Activated CD4-positive, alpha-beta T cell treated with anti-CD3 and anti-CD28 coated beads for 36 hours (primary cell): ENCODE measurements at places on chromosomes 5 and 9. TPM values are rescaled to one million over a fixed set of nuclear protein-coding genes. Genes with fewer than 3 reads are reported as not detected.
A peak's percentile ranks its signal among the peaks of the same experiment; 100 is the strongest.

DNA sequence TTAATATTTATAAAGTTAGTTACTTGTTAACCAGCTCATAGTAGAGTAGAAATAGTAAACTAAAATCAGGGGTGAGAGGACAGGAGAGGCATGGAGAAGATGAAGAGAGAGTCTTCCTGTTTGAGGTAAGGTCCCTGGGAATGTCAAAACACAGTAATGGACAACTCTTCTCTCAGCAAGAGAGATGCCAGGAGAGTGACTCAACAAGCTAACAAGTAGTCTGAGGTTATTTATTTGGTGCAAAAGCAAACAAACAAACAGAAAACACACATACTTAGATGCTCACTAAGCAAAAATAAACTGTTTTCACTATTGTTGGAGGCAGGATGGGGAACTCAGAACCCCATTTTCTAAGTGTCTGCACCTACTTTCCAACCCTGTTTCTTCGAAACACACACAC is 333.2 kb upstream of the RFX3 start:
- no peak for DNase-seq

DNA sequence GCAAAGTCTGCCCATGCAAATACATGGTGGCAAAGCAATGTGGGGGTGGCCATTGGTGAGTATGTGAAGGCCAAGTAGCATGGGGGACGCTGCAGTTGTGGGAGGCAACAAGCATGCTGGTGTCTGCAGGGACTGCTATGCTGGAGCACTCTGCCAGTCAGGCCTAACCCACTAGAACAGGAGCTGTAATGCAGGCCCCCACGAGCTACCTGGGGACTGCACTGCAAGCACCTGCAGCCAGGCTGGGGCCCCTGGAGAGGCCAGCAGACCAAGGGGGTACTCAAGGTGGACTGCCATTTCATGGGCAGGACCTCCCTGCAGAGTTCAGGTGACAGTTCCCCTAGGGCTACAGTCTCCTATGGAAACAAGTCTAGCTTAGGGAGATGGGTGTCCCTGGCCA is 183.8 kb upstream of the PDE4D start:
- no peak for DNase-seq

DNA sequence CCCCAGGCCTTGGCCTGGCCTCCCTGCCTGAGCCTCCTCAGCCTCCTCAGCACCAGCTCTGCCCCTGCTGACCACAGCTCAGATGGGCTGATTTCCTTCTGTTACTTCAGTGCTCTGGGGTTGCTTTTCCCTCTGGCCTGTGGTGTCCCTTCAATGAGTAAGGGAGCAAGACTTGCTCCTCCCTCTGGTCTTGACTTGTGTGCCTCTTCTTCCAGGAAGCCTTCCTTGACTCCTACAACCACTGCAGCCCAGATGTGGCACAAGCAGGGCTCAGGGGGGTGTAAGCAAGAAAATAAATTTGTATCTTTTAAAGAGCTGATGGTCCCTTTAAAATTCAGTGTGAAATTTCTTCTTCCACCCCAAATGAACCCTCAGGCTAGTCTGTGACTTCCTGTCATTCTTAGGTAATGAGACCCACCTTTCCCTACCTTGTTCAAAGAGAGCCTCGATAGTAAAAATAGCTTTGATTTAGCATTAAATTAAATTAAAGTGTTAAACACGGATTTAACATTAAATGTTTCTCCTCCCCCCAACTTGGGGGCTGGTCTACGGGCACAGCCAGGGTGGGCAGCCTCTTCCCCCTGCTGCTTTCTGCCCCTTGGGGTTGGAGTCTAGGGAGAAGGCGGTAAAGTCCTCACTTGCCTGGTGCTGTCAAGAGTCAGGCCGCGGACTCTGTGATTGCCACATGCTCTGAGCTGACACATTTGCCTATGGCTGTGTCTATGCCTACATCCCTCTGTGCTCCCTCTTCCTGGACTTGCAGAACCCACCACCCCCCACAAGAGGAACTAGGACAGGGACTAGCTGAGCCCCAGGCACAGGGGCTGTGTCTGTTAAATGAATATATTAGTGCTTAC is 64.5 kb downstream of the OLFM1 start:
- no peak for DNase-seq

DNA sequence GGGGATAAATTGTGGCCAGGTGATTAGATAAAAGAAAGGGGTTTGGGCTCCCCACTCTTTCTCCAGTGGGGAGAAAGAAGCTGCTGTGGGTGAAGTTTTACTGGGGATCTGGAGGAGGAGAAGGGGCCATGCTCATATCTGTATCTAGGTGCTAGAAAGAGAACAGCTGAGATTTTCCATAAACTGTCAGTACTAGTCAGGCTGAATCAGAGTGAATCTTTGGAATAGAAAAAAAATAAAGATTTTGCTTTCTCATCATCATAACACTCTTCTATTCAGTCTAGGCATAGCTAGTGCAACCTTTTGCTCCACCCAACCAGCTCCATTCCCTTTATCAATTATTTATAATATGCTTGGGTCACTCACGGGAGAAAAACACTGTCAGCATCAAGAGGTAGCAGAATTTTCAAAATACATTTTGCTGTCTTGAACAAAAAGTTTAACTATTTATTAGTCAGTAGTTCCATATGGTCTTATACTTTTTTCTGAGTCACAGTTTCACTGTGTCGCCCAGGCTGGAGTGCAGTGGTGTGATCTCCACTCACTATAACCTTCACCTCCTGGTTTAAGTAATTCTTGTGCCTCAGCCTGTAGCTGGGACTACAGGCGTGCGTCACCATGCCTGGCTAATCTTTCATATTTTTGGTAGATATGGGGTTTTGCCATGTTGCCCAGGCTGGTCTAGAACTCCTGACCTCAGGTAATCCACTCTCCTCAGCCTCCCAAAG is 21.3 kb upstream of the ERMP1 start:
- peak; percentile 35 for DNase-seq

DNA sequence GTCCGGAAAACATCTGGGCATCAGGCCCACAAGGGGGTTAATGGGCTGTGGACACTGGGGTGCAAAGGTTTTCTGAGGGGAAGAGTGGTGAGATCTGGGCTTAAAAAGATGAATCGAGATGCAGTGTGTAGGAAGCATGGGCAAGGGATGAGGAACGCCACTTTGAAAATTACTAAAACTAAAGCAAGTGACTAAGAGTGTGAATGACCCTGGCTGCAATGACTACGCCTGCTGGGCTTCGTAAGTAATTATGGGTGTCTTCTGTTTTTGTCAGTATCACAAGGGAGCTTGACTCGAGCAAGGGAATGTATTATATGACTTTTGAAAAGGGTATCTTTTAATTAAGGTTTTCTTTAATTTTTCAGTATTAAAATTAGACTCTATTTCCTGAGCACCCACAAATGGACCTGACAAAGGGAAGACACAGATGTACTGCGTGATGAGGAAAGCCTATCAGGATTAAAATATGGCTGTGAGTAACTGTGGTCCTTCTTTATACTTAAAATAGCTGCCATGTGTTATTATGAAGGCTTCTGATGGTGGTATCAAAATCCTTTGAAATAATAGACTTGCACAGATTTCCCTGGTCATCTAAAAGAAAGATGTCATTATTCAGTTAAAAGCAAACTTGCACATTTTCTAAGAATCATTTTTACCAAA is 4.2 kb downstream of the CTXN3 start:
- no peak for DNase-seq

Gene TLX3
- total RNA-seq = not detected

- no peak for DNase-seq
Observed at GRCh38 chr5:61440086-61440485, 108.0 kb downstream of the ZSWIM6 start.

GRCh38 chr9:84151236-84151635 is 170.6 kb downstream of the RMI1 start:
- no peak for DNase-seq

DNA sequence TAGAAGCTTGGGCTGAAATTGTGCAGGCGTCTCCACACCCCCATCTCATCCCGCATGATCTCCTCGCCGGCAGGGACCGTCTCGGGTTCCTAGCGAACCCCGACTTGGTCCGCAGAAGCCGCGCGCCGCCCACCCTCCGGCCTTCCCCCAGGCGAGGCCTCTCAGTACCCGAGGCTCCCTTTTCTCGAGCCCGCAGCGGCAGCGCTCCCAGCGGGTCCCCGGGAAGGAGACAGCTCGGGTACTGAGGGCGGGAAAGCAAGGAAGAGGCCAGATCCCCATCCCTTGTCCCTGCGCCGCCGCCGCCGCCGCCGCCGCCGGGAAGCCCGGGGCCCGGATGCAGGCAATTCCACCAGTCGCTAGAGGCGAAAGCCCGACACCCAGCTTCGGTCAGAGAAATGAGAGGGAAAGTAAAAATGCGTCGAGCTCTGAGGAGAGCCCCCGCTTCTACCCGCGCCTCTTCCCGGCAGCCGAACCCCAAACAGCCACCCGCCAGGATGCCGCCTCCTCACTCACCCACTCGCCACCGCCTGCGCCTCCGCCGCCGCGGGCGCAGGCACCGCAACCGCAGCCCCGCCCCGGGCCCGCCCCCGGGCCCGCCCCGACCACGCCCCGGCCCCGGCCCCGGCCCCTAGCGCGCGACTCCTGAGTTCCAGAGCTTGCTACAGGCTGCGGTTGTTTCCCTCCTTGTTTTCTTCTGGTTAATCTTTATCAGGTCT is at the start of gene C9orf72:
Gene C9orf72 (minus strand): TSS at position 564 of the 716 bp plus-strand sequence. CDS start 6,361 bp downstream, outside the sequence.
- DNase-seq = peak; percentile 92

Gene MCCC2
- total RNA-seq = 56.4 TPM

Gene PCDHGA11
- 0.07 TPM for total RNA-seq

- DNase-seq = no peak
Observed at GRCh38 chr5:178982941-178983340, 12.2 kb downstream of the GRM6 start.

DNA sequence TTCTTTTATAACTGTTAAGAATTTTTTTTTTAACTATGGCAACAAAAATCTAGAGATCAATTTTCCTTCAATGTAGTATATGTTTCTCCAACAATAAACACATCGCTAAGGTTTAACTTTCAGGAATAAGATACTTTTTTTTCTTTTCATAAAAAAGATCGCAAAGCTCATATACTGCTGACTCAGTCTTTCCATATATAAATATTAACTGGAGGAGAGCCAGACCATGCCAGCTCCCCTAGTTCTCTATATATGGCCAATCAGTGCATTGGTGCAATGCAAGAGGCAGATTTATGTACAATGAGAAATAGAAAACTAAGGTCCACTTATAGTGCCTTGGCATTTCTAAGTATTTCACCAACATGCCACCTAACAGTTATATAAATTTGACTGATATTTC is 89.2 kb upstream of the GAS1 start:
- DNase-seq = no peak

Gene KCNT1
- not detected for total RNA-seq

DNA sequence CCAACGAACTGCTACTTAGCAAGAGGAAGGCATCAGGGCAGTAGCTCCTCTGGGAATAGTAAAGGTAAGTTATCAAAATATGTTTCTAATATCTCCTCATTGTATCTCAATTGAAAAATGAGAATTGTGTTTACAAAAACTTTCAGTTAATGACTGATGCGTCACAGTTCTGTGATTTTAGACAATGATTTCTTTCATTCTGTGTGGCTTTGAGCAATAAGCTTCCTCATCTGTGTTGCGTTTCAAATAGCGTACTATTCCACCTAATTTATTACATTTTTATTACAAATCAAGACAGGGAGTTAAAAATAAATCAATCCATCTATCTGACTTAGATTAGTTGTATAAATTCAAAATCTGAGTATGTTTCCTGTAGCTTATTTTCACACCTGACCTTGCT is 145.0 kb downstream of the CAAP1 start:
- DNase-seq = no peak

DNA sequence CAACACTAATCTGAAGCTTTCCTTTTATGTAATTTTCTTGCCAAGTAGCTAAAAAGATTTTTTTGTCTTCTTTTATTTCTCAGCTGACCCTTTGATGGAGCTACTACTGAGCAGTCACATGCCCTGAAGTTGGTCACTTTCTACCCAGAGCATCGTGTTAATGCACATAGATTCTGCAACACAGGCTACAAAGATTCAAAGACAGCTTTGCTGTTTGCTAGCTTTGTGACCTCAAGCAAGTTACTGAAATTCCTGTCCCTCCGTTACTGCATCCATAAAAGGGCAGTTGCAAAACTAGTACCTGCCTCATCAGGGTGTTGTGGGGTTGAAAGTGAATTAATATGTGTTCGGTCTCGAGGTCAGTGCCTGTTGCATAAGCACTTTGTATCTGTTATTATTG is 179.9 kb downstream of the GAS1 start:
- no peak for DNase-seq

Gene RNF14
- total RNA-seq = 35.7 TPM

- DNase-seq = no peak
Observed at GRCh38 chr5:160692271-160692670, 159.7 kb downstream of the ATP10B start.

- DNase-seq = no peak
Observed at GRCh38 chr9:72919246-72919945, 33.5 kb downstream of the ALDH1A1 start.

Gene UHRF2
- total RNA-seq = 70.9 TPM

- DNase-seq = no peak
Observed at GRCh38 chr9:129983891-129984290, 59.1 kb downstream of the FNBP1 start.

- no peak for DNase-seq
Observed at GRCh38 chr9:128838338-128838737, 8.7 kb upstream of the SPOUT1 start.
